ENCODE measurements at places on chromosomes 7 and 10.

DNA sequence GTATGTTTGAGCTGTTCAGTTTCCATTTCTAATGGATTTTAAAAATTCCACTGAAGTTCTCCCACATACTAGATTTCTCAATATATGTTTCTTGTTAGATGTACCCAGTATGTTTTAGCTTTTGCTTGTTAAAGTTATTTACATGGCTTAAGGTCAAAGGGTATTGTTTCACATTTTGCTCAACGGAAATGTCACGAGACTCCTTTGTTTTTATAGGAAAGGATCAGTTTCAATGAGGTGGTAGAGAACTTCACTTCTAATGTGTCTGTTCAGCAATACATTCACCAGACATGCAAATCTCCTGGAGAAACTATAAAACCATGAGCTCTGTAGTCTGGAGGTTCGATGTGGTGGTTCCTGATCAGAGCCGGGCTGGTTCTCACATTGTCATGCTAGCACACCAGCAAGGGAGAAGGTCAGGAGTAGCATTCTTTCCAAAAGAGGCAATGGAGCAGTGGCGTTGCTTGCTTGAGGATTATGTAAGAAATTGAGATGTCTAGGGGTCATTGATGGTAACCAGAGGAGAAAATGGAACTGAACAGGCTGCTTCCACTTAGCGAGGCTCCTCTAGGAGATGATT lies 114.0 kb downstream of the RAB18 start:
- DNase-seq = no peak

GRCh38 chr7:119703895-119704294 lies 569.1 kb upstream of the KCND2 start:
- no peak for DNase-seq

- DNase-seq = no peak
Observed at GRCh38 chr7:32179567-32179966, 109.4 kb upstream of the PDE1C start.

- DNase-seq = no peak
Observed at GRCh38 chr10:132048294-132048667, 17.5 kb upstream of the JAKMIP3 start.

- peak; percentile 32 for DNase-seq
Observed at GRCh38 chr10:51960494-51960895, 261.1 kb upstream of the CSTF2T start.

DNA sequence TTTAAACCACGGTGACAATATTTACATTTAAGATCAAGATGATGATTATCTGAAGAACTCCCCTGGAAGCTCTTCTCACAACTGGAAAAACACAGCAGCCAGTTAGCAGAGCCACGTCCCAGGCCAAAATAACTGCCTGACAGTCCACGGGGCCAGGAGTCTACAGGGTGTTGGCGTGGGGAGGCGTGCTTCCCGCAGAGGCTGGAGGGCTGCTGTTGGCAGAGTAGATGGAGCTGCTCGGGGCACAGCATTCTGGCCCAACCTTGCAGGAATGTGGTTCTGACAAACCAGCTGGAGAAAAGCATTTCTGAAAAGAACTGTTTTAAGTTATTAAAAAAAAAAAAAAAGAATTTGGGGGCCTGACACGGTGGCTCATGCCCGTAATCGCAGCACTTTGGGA lies 177.9 kb downstream of the EBF3 start:
- DNase-seq = no peak

DNA sequence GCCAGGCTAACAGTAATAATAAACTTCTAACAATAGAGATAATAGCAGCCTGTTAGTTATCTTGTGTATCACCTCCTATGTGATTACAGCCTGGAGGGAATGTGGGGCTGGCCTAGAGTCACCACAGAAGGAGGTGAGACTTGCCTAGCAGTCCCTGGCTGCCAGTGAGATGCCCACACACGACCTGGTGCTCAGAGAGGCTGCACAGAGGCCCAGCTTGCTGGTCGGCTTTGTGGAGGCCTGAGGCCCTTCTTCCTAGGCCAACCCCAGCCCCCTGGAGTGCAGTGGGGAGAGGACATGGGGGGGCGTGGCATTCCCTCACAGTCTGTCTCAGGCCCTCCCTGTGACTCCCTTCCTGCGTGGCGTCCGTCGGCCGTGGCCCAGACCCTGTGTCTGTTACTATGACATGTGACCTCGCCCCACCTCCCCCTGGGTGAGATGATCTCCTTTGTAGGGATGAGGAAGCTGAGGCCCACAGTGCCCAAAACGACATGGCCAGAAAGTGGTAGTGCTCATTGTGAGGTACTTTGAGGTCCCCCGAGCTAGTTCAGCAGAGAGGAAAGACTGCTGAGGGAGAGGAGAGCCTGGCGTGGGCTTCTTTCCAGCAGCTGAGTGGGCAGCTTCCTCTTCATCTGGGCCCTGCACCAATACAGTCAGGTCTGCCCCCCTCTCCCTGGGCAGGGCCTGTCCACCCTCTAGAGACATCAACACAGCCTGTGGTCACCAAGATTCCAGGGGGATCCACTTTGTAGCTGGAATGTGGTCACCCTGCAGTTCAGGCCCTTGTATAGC lies 29.7 kb downstream of the UNC5B start:
- DNase-seq = no peak

DNA sequence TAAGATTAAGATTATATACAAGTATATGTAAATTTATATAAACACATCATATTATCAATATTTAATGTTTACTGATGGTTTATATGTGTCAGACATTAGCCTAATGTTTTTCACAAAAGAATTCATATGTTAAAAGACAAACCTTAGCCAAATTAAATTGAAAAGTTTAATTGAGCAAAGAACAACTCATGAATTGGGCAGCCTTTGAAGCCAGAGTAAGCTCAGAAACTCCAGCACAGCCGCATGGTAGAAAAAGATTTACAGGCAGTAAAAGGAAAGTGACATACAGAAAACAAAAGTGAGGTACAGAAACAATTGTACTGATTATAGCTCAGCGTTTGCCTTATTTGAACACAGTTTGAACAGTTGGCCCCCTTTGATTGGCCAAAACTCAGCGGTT lies 124.1 kb downstream of the TSPAN12 start:
- DNase-seq = no peak

DNA sequence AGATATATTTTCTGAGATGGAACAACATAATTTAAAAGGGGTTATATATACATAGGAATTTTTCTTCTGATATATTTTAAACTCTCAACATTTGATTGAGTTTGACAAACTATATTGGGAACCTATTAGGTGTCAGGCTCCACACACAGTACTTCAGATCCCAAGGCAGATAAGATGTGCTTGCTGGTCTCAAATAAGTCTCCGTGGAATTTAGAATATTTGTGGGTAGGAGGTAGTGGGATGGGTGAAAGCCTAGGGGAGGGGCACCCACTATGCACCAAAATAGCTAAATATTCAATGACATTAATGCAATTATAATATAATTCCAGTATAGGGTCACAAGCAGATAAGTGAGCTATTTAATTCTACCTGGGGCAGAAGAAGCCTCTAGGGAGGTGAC lies 81.5 kb downstream of the ARL4A start:
- DNase-seq = no peak

DNA sequence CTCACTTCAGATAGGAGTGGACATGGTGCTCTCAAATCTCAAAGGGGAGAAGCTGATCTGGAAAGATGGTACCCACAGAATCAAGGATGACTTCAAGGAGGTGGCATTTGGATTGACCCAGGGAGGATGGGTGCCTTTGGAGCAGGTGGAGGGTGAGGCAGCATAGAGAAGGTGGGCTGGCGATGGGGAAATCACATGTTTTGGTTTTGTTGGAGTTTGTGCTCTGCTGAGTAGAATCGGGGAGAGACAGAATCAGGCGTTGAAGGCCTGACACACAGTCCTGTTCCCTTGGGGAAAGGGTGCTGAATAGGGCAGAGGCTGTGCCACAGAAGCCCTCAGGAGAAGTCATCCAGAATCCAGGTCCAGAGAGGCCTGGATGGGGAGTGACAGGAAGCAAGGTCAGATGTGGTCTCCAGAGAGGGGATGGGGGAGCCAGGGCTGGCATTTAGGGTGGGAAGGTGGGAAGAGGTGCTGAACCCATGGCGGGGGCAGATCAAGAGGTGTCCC lies 291.1 kb downstream of the GLRX3 start:
- no peak for DNase-seq

GRCh38 chr7:140883378-140883777 lies 41.4 kb downstream of the BRAF start:
- no peak for DNase-seq

GRCh38 chr10:63767138-63767801 lies 246.1 kb downstream of the REEP3 start:
- DNase-seq = peak; percentile 19

DNA sequence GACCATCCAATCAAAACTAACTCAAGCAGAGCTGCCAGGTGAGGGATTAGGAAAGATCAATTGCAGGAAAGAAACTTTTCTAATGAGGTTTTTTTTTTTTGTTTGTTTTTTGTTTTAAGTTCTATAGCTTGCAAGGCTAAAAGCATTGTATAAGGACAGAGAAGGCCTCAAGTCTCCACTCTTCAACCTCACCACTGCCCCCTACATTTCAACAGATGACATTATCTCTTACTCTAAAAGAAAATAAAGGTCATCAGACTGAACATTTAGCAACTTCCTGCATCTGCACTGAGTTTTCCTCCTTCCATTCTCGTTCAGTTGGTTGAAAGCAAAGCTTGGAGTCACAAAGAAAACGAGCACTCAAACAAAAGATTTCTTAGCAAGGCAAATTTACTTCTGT lies 45.2 kb upstream of the EXOC4 start:
- no peak for DNase-seq

DNA sequence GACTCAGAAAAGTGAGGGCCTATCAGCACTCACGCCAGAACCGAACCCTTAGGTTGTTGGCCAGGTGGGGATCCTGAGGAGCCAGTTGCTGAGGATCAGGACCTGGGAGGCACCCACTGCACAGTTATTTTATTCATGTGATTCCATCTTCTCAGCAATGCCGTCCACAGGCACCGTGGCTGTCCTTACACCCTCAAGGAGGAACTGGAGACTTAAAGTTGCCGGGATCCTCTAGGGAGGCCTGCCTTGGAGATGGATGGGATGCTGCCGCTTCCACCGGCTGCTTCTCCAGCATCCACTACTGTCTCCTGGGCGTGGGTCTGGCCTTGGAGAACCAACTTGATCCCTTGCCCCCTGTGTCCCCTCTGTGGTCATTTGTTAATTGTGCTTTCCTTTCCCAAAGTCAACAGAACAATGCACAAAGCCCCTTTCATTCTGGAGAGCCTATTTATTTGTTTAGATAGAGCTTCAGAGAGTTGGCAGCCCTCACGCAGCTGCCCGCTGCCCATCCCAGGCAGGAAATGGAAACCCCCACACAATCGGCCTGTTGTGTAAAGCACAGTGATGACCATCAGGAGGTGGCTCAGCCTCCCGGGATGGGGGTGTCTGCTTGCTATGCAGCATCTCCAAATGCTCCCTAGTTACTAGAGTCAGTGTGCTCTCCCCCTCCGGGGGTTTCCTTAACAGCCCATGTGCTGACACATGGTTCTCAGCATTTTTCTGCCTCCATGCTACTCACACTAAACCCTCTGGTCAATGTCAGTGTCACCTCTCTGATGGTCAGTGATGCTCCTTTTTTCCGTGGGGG lies 52.9 kb upstream of the IGFBP3 start:
- no peak for DNase-seq

DNA sequence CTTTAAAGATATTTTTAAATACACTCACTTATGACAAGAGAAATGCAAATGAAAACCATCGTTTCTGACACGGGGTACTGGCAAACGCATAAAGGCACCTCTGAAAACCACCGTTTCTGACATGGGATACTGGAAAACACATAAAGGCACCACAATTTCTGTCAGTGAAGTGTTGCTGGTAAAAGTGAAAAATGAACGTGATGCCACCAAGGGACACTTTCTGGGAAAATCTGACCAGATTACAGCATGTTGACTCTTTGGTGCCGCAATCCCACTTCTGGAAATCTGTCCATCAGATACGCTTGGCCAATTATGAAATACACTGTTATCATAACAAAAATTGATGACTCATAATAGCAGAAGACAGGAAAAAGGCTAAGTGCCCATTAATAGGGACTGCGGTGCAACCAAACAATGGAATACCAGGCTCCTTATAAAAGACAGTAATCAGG lies 131.7 kb downstream of the ZMYND11 start:
- no peak for DNase-seq

GRCh38 chr7:91091631-91092030 lies 172.6 kb upstream of the FZD1 start:
- DNase-seq = no peak

DNA sequence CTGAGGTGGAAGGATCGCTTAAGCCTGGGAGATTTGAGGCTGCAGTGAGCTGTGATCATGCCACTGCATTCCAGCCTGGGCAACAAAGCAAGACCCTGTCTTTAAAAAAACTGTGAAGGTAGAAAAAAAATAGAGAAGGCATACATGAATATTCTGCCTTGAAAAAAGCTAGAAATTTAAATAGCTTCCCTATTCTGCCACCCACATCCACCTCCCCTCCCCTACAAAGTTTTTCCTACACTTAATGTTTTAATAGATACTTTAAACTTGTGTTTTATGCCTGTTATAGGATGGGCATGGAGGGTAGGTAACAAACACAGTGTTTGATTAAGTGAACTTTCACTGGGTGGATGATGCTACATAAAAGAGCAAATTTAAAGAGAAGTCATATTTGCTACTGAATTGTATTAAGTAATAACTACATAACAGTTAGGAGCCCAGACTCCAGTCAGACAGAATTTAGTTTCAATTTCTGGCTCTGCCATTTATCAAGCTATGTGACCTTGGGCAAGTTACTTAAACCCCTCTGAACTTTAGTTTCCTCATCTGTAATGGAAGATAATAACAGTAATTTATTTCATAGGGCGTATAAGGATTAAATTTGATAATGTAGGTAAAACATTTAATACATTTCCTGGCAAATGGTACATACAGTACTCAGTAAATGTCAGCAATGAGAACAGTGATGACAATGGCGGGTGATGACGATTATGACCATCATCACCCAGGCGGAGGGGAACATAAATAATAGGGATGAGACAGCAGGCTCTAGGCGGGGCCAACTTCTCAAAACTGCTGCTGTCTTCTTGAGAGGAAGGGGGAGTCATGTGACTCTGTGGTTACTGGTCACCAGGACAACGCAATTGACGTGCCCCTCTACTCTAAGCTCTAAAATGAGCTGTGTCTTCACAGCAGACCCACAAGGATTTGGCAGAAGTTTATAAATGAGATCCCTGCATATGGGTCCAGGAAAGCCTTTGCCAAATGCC lies 15.8 kb downstream of the DNMBP start:
- DNase-seq = no peak

- DNase-seq = no peak
Observed at GRCh38 chr7:151125846-151126481, 39.7 kb downstream of the AGAP3 start.

GRCh38 chr10:43867667-43868565 lies 219.2 kb upstream of the ZNF32 start:
- no peak for DNase-seq
